HCT116 (cell line): ENCODE measurements at places on chromosomes 5 and 9. TPM values are rescaled to one million over a fixed set of nuclear protein-coding genes. Genes with fewer than 3 reads are reported as not detected.

GRCh38 chr9:126980231-126980630, 65.6 kb downstream of the RALGPS1 start:
- H3K36me3 ChIP-seq = no peaks in the 10 kb centered on the region
- no peak overlapping the region for H3K4me3 ChIP-seq
- H3K27me3 ChIP-seq = no peaks in the 10 kb centered on the region
- no peak for DNase-seq
- peaks cover 26% of the 10 kb centered on the region for H3K4me1 ChIP-seq

DNA sequence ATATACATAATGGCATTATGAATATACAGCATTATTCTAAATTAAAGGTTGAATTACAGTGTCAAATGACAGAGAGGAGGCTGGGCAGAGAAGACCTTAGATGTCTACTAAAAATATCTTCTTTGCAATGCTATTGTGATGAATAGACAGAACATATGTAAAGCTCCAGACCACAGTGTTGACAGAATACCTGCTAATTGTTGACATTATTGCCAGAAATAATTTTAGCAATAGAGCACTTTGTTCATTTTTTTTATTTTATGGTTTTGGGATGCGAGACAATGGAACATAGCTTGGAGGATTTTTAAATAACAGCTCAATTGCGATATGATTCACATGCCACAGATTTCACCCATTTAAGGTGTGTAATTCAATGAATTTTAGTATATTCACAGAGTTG, 508.8 kb downstream of the PSAT1 start:
- DNase-seq = no peak
- no peaks in the 10 kb centered on the region for H3K36me3 ChIP-seq
- no peak overlapping the region for H3K27ac ChIP-seq
- no peaks in the 10 kb centered on the region for H3K4me1 ChIP-seq

GRCh38 chr5:68447136-68447929, 231.8 kb downstream of the PIK3R1 start:
- no peak overlapping the region for H3K4me3 ChIP-seq
- no peaks in the 10 kb centered on the region for H3K36me3 ChIP-seq
- peaks cover 10% of the 10 kb centered on the region; the same call in 1 of the 2 replicates for H3K4me1 ChIP-seq
- DNase-seq = no peak
- no peaks in the 10 kb centered on the region for H3K27me3 ChIP-seq
- no peak overlapping the region for H3K27ac ChIP-seq

- H3K4me3 ChIP-seq = no peak overlapping the region
- H3K4me1 ChIP-seq = no peaks in the 10 kb centered on the region
- H3K27ac ChIP-seq = no peak overlapping the region
- peaks cover 3% of the 10 kb centered on the region; the same call in 1 of the 2 replicates for H3K27me3 ChIP-seq
- DNase-seq = no peak
- no peaks in the 10 kb centered on the region for H3K36me3 ChIP-seq
These were observed 119.1 kb upstream of the COL5A1 start for GRCh38 chr9:134522502-134522848.

DNA sequence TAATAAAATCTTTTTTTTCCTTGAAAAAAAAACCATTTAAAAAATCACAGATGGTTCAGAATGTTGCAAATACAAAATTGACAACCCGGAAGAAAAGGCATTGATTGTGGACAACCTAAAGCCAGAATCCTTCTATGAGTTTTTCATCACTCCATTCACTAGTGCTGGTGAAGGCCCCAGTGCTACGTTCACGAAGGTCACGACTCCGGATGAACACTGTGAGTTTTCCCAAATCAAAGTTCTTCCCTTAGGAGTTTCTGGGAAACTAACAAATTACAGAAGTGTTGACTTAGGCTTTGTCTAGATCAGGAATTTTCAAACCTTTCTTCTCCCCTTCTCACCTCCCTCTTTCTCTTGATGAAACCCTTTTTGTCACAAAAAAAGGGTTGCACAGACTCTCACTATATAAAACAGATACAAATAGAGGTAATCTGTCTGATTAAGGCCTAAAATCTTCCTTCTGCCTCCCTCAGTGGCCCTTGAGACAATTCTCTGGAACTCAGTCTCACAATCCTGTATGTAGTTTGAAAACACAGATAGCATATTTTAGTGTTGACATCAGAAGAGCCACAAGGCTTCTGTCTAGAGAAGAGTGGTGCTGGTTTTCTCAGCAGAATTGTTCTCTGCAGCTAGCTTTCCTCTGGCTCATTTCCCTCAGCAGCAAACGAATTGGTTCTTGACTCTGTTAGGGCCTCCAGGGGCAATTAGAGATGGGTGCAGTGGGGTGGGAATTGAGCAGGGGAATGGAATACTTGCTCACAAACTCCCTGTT, 79.5 kb downstream of the OSMR start:
- no peaks in the 10 kb centered on the region for H3K4me1 ChIP-seq
- H3K27me3 ChIP-seq = no peaks in the 10 kb centered on the region
- H3K27ac ChIP-seq = no peak overlapping the region
- H3K4me3 ChIP-seq = no peak overlapping the region
- peaks cover 18% of the 10 kb centered on the region; the same call in 1 of the 2 replicates for H3K36me3 ChIP-seq

- peaks cover 21% of the 10 kb centered on the region for H3K4me1 ChIP-seq
- H3K27me3 ChIP-seq = no peaks in the 10 kb centered on the region
- DNase-seq = no peak
- no peaks in the 10 kb centered on the region for H3K36me3 ChIP-seq
- H3K27ac ChIP-seq = no peak overlapping the region
These were observed 1.1 kb downstream of the ARL10 start for GRCh38 chr5:176366232-176366894.

- H3K27ac ChIP-seq = no peak overlapping the region
- no peak overlapping the region for H3K4me3 ChIP-seq
- H3K27me3 ChIP-seq = no peaks in the 10 kb centered on the region
- H3K36me3 ChIP-seq = peaks cover 11% of the 10 kb centered on the region
- H3K4me1 ChIP-seq = no peaks in the 10 kb centered on the region
These were observed 25.9 kb upstream of the PRDM12 start for GRCh38 chr9:130638284-130639123.

- H3K36me3 ChIP-seq = no peaks in the 10 kb centered on the region
- DNase-seq = no peak
- no peak overlapping the region for H3K4me3 ChIP-seq
- H3K4me1 ChIP-seq = no peaks in the 10 kb centered on the region
- no peaks in the 10 kb centered on the region for H3K27me3 ChIP-seq
- H3K27ac ChIP-seq = no peak overlapping the region
These were observed 148.3 kb upstream of the NR3C1 start for GRCh38 chr5:143551820-143552251.

GRCh38 chr5:173789031-173789920, 98.9 kb upstream of the CPEB4 start:
- H3K4me1 ChIP-seq = peaks cover 36% of the 10 kb centered on the region
- DNase-seq = peak; percentile 41
- H3K27ac ChIP-seq = no peak overlapping the region
- H3K27me3 ChIP-seq = peaks cover 6% of the 10 kb centered on the region; the same call in 1 of the 2 replicates

GRCh38 chr9:33852216-33852826, 35.4 kb downstream of the UBE2R2 start:
- H3K4me3 ChIP-seq = no peak overlapping the region
- DNase-seq = peak; percentile 43
- no peaks in the 10 kb centered on the region for H3K27me3 ChIP-seq
- peaks cover 23% of the 10 kb centered on the region for H3K4me1 ChIP-seq

GRCh38 chr9:99093492-99093791, 11.5 kb upstream of the TGFBR1 start:
- no peak overlapping the region for H3K4me3 ChIP-seq
- H3K27me3 ChIP-seq = peaks cover 9% of the 10 kb centered on the region
- no peaks in the 10 kb centered on the region for H3K4me1 ChIP-seq
- DNase-seq = no peak
- no peaks in the 10 kb centered on the region for H3K36me3 ChIP-seq

- DNase-seq = no peak
- H3K4me1 ChIP-seq = no peaks in the 10 kb centered on the region
- H3K4me3 ChIP-seq = no peak overlapping the region
- H3K27me3 ChIP-seq = no peaks in the 10 kb centered on the region; the same call in 1 of the 2 replicates
- no peaks in the 10 kb centered on the region for H3K36me3 ChIP-seq
- H3K27ac ChIP-seq = no peak overlapping the region
These were observed 17.6 kb downstream of the C9orf43 start for GRCh38 chr9:113428062-113428615.

DNA sequence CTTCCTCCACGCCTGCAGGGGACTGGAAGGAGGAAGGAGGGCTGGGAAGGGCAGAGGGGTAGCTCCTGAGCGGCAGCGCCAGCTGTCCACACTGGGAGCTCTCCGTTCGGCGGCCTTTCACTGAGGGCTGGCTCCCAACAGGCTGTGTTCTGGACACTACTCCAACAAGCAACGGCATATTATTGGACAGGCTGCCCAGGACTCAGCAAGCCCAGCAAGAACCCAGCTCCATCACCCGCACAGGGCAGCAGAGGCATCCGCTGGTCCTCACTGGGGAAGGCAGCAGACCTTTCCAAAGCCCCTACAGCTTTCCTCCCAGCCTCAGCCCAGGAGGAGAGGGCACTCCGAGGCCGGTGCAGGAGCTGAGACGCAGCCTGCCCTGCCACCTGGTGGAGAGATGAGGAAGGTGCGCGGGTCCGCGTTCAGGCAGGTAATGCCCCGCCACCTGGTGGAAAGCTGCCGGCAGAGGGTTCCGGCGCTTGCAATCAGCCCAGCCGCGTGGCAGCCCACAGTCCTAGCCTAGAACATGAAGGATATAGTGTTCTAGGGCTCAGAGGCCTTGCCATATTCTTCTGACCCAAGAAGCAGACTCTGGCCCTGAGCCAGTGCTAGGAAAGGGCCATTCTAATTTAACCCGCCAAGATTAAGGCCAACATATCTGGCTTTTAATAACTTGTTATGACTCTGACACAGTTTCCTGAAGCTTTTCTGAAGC, 74.4 kb downstream of the NRG2 start:
- H3K4me3 ChIP-seq = no peak overlapping the region
- H3K27ac ChIP-seq = no peak overlapping the region
- no peaks in the 10 kb centered on the region for H3K36me3 ChIP-seq
- no peaks in the 10 kb centered on the region for H3K27me3 ChIP-seq
- 0 out of 2 replicates have a peak, but pooled peaks cover 2% of the 10 kb centered on the region for H3K4me1 ChIP-seq
- peak; percentile 72 for DNase-seq

DNA sequence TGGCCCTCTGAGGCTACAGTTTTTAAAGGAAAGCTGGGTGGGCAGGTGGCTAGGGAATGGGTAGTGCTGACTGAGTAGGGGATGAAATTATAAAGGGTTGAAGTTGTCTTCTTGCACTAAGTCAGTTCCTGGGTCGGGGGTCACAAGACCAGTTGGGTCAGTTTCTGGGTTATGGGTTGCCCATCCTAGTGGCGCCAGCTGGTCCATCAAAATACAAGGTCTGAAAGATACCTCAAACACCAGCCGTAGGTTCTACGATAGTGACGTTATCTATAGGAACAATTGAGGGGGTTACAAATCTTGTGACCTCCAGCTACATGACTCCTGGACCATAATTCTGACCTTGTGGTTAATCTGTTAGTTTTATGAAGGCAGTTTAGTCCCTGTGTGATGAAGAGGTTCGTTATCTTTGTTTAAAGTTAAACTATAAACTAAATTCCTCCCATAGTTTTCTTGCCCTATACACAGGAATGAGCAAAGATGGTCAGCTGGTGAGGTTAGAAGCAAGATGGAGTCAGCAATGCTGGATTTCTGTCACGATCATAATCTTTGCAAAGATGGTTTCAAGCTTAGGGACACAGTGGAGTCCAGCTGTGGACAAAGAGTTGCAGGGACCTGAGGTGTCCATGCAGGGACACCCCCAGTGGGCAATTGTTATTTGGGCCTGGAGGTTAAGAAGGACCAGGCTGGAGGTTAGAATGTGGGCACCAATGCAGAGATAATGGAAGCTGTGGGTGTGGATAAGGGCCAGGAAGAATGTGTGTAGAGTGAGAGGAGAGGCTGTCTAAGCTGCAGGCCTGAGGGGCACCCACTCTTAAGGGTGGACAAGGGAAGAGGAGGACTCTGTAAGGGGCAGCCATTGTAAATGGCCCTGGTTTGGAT, 14.0 kb upstream of the CREBRF start:
- H3K36me3 ChIP-seq = no peaks in the 10 kb centered on the region
- H3K27ac ChIP-seq = no peak overlapping the region
- H3K4me3 ChIP-seq = no peak overlapping the region
- no peaks in the 10 kb centered on the region for H3K27me3 ChIP-seq
- no peak for DNase-seq

DNA sequence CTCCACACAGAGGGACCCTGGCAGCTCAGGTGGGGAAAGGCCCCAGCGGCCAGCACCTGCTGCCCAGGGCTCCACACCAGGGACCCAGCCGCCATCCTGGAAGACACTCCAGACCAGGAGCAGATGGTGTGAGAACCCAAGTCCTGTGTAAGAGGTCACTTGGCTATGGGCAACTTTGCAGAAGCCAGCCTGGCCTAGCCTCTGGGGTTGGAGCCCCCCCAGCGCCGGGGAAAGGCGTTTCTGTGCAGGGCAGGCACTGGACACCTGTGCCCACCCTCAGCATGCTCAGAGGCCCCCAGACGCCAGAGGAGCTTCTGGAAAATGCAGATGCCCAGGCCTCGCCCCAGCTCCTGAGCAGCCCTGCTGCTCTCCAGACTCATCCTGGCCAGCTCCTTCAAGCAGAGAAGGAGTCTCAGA, 34.0 kb downstream of the RASGEF1C start:
- DNase-seq = no peak
- H3K27me3 ChIP-seq = no peaks in the 10 kb centered on the region

DNA sequence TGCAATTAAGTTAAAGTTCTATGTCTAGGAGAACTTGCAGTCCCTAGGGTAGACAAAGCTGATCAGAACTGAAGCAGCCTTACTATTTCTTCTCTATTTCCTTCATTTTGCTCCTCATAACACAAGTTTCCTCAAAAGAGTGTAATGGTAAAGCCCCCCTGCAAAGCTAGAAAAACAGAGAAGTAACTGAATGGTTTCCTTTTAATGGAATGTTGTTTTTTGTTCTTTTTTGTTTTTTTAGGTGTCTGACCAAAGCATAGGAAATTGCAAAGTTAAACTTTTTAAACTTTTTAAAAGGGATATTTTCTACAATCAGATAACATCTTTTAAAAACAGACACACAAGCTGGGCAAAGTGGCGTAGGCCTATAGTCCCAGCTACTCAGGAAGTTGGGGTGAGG, 145.7 kb downstream of the TLE1 start:
- no peaks in the 10 kb centered on the region for H3K36me3 ChIP-seq
- H3K27ac ChIP-seq = no peak overlapping the region
- no peak overlapping the region for H3K4me3 ChIP-seq
- DNase-seq = no peak

DNA sequence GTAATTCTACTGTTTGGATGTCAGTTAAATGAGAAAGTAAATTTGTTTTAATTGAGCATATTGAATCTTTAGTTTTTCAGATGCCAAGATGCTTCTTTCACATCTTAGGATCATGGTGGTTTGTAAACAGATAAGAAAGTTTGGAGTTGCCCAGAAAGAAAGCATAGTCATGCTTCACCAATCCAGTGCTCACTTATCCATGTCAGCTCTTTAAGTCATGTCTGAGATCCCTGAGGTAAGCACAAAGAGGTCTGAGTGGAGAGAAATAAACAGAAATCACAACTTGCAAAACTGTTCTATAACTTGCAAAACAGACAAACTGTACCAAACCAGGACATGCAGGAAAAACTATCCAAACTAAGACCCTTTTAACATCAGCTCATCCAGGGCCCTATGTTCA, 87.7 kb downstream of the OSTF1 start:
- no peak overlapping the region for H3K27ac ChIP-seq
- no peak for DNase-seq
- H3K4me1 ChIP-seq = no peaks in the 10 kb centered on the region
- no peaks in the 10 kb centered on the region for H3K36me3 ChIP-seq

The UBAC1 gene
- total RNA-seq = 54.8 TPM

The SLC36A3 gene
- not detected for total RNA-seq

The MAPKAP1 gene
- 72.5 TPM for total RNA-seq

The BAAT gene
- total RNA-seq = 0.25 TPM

The CER1 gene
- not detected for total RNA-seq

The IFNA2 gene
- not detected for total RNA-seq

The PCDHA9 gene
- total RNA-seq = not detected

The EEIG1 gene
- total RNA-seq = 44.2 TPM

The PCDHB3 gene
- 0.10 TPM for total RNA-seq
